Activated CD8-positive, alpha-beta memory T cell treated with anti-CD3 and anti-CD28 coated beads, Interleukin-2, amount 50 U/mL, for 48 hours (primary cell): ENCODE measurements at places on chromosomes 1 and 21.

DNA sequence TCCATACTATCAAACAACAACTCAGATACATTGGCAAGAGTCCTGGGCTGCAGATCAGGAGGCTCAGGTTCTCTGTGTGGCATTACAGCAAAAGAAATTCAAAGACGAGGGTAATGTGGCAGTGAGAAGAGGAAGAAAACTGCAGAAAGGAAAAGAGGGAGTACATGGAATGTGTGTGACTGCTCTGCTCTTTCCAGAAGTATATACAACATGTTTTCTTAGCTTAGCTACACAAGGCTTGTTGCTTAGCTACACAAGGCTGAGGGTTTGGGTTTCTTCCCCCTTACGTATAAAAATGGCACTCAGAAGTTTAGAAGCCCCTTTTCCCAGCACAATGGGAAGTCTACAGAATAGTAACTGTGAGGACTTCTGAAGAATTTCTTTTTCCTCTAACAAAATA is 86.0 kb downstream of the PRRX1 start:
- DNase-seq = no peak

DNA sequence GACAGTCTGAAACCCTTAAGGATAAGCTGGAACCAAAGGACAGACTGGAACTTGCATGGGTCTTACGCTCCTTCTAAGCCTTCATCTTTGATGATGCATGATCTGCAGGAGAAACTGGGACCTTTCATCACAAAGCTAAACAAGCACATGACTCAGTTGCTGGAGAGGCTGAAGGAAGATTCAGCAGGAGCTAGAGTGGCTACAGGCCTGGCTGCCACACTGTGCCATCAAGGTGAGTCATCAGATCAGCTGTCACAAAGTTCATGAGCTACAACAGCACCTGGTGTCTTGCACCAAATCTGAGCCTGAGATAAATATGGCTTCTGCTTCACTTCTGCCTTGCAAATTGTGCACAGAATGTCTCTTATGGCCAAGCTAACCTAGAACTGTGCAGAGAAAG is 95.5 kb upstream of the MARK1 start:
- DNase-seq = no peak

- DNase-seq = no peak
These were observed 58.5 kb downstream of the LPAR3 start for GRCh38 chr1:84834419-84835064.

DNA sequence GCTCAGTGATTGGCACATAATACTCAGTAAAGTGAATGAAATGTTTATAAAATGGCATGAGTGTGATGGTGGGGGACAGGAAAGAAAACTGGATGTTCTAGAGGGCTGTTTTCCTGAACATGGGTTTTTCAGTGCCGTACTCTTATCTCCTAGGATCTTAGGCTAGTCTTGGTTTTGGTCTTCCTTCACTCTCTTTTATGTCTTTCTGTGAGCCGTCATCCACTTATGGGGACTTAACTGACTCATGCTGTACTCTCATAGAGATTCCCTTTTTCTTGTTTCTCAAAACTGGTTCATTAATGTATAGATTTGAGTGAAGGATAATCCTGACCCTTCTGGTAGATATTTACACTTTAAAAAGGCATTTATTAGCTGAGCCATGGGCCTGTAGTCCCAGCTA is 16.6 kb downstream of the AGO3 start:
- no peak for DNase-seq

DNA sequence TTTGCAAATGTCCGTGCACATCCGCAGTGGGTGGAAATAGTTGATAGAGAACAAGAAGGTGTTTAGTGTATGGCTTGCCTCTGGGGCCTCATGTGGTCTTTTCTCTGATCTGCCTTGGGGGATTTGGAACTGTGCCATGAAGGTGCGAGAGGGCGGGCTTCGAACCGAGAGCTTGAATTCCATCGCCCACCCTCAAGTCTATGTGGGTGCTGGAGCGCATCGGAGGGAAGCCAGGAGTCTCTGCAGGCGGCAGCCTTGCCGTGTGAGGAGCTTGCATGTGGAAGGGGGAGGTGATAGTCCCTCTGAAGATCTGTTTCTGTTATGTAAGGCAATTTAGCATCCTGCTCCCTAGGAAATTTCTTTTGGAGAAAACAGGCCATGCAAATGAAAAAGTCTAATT is 119.6 kb downstream of the HUNK start:
- DNase-seq = no peak
